Activated naive CD8-positive, alpha-beta T cell treated with anti-CD3 and anti-CD28 coated beads, Interleukin-2, amount 10 ng/mL, durations not matched to agents 7 days and 5 days (primary cell): ENCODE measurements at places on chromosomes 2 and 18. TPM values are rescaled to one million over a fixed set of nuclear protein-coding genes. Genes with fewer than 3 reads are reported as not detected.

GRCh38 chr18:12973562-12974213, 17.5 kb upstream of the CEP192 start:
- H3K36me3 ChIP-seq = peaks cover 29% of the 10 kb centered on the region
- H3K27ac ChIP-seq = no peak overlapping the region
- H3K4me1 ChIP-seq = peaks cover 7% of the 10 kb centered on the region

GRCh38 chr18:7466190-7466589, 100.9 kb upstream of the PTPRM start:
- no peak for DNase-seq
- H3K4me3 ChIP-seq = no peak overlapping the region
- no peaks in the 10 kb centered on the region for H3K27me3 ChIP-seq
- H3K36me3 ChIP-seq = no peaks in the 10 kb centered on the region
- H3K4me1 ChIP-seq = no peaks in the 10 kb centered on the region

Gene RAPGEF4
- total RNA-seq = 1.1 TPM

DNA sequence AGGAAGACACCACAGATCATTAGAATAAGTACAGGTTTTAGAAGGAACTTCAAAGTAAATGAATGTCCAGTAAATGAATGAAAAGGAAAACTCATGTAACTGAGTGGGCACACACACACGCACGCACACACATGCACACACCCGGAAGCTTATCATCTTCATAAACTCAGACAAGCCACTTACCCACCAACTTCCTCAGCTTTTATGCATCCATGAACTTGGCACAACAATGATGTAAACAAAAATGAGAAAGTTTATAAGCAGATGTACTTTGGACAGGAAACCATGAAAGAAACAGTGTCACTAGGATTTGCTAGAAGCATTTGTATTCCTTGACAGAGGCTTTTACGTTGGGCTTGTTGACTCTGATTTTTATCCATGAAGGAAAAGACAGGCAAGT, 23.2 kb downstream of the RNF152 start:
- H3K4me1 ChIP-seq = no peaks in the 10 kb centered on the region
- H3K27me3 ChIP-seq = peaks cover 3% of the 10 kb centered on the region
- H3K36me3 ChIP-seq = no peaks in the 10 kb centered on the region
- no peak overlapping the region for H3K27ac ChIP-seq

- H3K4me3 ChIP-seq = peak overlapping the region; percentile 54
- no peak for DNase-seq
- H3K27ac ChIP-seq = peak overlapping the region; percentile 84
- H3K4me1 ChIP-seq = peaks cover 66% of the 10 kb centered on the region
- peaks cover 15% of the 10 kb centered on the region for H3K36me3 ChIP-seq
These were observed 78.5 kb upstream of the STK17B start for GRCh38 chr2:196249860-196250259.

Gene CCDC85A
- total RNA-seq = not detected

DNA sequence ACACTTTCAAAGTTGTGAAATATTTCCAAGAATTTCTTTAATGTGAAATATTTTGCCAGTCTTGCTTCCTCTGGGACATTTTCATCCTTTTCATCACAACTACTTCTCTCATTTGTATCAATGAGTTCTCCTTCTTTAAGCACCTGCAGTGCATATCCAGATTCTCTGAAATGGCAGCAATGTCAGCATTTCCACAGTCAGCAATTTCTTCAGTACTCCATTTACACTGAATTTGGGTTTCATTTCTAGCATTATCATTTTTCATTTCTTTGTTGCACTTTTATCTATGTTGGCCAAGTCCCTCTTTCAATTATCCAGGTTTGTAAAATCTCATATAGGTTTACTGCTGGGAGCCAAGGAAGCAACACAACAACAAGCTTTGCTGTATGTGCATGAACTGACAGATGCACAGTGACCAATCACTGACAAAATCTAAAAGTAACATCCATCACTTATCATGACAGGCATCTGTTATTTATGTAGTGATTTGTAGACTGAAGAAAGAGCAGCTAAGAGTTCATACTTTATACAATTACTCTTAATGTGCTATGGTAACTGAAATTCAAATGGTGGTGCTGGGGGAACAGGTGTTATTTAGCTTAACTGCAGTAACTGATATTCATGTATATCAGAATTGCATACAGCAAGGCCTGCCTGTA, 43.9 kb downstream of the SS18 start:
- H3K36me3 ChIP-seq = peaks cover 28% of the 10 kb centered on the region
- DNase-seq = no peak
- peak overlapping the region; percentile 17 for H3K27ac ChIP-seq
- peaks cover 2% of the 10 kb centered on the region for H3K4me1 ChIP-seq

DNA sequence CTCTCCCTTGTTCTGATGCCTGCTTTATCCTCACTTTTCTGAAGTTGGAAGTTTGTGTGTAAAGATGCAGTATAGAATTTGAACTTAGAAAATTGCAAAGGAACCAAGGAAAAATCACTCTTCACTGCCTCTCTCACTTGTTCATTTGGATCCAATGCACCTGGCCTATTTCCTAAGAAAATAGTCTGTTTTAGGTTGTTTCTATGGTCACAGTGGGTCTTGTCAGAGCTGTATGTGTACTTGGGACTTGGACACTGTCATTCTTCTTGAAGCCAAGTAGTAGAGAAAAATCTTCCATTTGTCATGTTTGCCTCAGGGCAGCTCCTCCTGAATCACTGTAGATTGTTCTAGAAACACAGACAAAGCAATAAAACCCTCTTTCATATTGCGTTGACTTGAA, 80.3 kb upstream of the SESTD1 start:
- no peaks in the 10 kb centered on the region for H3K36me3 ChIP-seq
- H3K27me3 ChIP-seq = peaks cover 4% of the 10 kb centered on the region
- no peak for DNase-seq
- H3K4me1 ChIP-seq = no peaks in the 10 kb centered on the region
- no peak overlapping the region for H3K27ac ChIP-seq
- H3K4me3 ChIP-seq = no peak overlapping the region

- DNase-seq = no peak
- no peaks in the 10 kb centered on the region for H3K36me3 ChIP-seq
- no peak overlapping the region for H3K4me3 ChIP-seq
- no peaks in the 10 kb centered on the region for H3K4me1 ChIP-seq
- H3K27me3 ChIP-seq = peaks cover 2% of the 10 kb centered on the region
These were observed 42.0 kb upstream of the SCG2 start for GRCh38 chr2:223644136-223644535.

Gene TNFRSF11A
- total RNA-seq = 7.5 TPM

Gene PPIG
- 62.4 TPM for total RNA-seq

DNA sequence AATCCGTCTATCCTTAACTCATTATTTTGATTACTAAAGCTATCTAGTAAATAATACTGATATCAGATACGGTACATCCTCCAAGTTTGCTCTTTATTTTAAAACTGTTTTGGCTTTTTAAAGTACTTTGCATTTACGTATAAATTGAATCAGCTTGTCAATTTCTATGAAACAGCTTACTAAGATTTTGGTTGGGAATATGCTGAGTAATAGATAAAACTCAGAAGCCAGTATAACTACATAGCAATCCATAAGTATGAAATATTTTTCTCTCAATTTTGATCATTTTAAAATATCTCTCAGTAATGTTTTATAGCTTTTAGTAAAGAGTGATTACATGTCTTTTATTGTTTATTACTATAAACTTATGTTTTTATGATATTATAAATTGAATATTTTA, 116.2 kb upstream of the SOX11 start:
- no peaks in the 10 kb centered on the region for H3K4me1 ChIP-seq
- H3K27ac ChIP-seq = no peak overlapping the region
- DNase-seq = no peak
- no peaks in the 10 kb centered on the region for H3K27me3 ChIP-seq
- no peak overlapping the region for H3K4me3 ChIP-seq

DNA sequence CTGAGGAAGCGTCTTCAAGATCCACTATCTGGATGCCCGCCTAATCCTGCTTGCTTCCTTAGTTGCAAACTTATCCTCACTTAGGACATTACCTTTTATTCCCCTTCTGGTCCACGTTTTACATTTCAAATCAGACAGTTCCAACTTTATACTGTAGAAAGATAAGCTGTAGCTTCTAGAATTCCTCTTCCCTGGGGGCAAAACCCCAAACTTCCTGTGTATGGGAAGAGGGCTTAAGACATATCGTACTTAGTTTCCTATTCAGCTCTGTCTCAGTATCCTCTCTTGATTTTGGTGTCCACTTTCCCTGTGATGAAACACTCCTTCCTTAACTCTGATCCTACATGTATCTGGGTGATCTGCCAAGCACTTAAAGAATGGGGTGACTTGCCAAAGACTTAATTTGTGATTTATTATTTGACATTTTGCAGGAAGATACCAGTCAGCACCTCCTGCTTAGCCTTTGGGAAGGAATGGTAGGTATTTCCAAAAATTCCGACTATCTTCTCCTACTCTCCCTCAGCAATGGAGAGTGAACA, 245.2 kb downstream of the CDCA7 start:
- H3K36me3 ChIP-seq = no peaks in the 10 kb centered on the region
- no peak for DNase-seq
- no peaks in the 10 kb centered on the region for H3K4me1 ChIP-seq
- H3K27me3 ChIP-seq = peaks cover 15% of the 10 kb centered on the region
- H3K4me3 ChIP-seq = no peak overlapping the region

DNA sequence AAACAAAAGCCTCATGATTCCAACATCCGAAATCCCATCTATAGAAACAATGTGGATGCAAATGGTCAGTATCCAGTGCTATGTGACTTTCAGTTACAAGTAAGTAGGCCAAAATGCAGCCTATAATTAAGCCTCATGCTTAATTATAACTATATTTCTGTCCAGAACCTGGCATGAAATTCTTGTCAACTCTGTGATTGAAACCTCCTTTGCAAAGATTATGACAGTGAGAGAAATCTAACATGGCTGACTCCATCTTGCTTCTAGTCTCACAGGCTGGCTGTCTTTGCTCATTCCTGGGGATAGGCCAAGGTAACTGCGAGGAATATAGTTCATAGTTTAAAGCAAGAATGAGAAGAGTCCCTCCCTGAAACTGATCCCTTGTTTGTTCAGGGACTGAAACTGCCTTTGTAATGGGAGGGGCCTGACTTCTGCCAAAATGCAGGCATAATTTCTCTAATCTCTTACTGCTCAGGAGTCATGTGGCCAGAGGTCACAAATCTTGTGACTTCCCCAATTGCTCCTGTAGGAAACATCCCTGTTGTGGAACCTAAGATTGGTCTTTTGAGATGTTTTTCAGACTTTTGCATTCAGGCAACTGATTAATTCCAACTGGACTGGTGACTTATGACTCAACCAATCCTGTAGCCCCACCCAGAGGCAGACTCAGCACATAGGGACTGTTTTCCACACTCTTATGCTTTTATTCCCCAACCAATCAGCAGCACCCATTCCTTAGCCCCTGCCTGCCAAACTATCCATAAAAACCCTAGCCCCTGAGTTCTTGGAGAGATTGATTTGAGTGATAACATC, 84.5 kb upstream of the TLK1 start:
- H3K27me3 ChIP-seq = no peaks in the 10 kb centered on the region
- no peak for DNase-seq
- H3K4me1 ChIP-seq = peaks cover 28% of the 10 kb centered on the region
- H3K4me3 ChIP-seq = no peak overlapping the region

DNA sequence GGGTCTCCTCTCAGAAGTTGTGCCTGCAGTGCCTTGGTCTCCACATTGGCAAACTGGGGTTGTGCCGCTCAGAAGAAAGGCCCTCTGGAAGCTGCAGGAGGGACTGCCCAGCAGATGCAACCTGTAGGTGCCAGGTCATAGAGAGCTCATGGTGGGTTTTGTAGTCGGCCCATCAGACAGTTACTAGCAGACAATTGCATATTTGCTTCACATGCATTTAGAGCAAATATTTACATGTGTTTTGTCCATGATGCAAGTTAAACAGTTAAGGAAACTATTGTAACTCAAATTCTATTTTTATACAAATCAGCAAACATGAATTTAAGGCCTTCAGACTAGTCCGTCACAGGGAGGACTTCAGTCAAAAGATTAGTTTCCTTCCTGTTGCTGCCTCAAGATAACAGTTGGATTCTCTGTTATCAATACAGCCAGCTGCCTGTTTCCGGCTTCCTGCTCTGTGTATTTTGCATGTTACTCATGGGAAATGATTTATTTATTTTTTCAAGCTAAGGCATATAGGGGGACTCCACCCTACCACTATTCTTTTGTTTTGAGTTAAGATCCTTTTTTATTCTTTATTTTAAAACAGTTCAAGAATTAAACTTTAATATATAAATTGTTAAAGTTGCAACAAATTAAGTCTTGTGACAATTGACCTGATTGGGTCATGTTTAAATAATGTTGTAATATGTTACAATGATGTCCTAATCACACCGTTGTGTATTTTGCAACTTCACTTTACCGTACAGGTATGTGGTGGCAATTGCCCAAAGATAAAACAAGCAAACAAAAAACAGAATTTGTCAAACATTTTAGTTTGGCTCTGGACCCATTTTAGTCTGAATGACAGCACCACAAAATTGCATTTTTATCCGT, 133.5 kb downstream of the SPTBN1 start:
- no peaks in the 10 kb centered on the region for H3K27me3 ChIP-seq
- H3K4me1 ChIP-seq = peaks cover 66% of the 10 kb centered on the region
- H3K36me3 ChIP-seq = peaks cover 14% of the 10 kb centered on the region
- H3K4me3 ChIP-seq = peak overlapping the region; percentile 76

GRCh38 chr2:172100935-172101820, 1.5 kb downstream of the DLX2 start:
- H3K4me3 ChIP-seq = peak overlapping the region; percentile 84
- DNase-seq = no peak
- H3K27ac ChIP-seq = peak overlapping the region; percentile 28
- no peaks in the 10 kb centered on the region for H3K36me3 ChIP-seq
- H3K27me3 ChIP-seq = peaks cover 85% of the 10 kb centered on the region

GRCh38 chr2:112622528-112622849, 23.2 kb upstream of the SLC20A1 start:
- H3K27ac ChIP-seq = no peak overlapping the region
- no peak for DNase-seq
- H3K4me1 ChIP-seq = peaks cover 24% of the 10 kb centered on the region
- no peak overlapping the region for H3K4me3 ChIP-seq
- no peaks in the 10 kb centered on the region for H3K36me3 ChIP-seq
